NCI-H69 (cell line): ENCODE measurements at places on chromosomes 6 and 20.

GRCh38 chr6:39610221-39610620 is 115.0 kb downstream of the KIF6 start:
- no peak for DNase-seq

DNA sequence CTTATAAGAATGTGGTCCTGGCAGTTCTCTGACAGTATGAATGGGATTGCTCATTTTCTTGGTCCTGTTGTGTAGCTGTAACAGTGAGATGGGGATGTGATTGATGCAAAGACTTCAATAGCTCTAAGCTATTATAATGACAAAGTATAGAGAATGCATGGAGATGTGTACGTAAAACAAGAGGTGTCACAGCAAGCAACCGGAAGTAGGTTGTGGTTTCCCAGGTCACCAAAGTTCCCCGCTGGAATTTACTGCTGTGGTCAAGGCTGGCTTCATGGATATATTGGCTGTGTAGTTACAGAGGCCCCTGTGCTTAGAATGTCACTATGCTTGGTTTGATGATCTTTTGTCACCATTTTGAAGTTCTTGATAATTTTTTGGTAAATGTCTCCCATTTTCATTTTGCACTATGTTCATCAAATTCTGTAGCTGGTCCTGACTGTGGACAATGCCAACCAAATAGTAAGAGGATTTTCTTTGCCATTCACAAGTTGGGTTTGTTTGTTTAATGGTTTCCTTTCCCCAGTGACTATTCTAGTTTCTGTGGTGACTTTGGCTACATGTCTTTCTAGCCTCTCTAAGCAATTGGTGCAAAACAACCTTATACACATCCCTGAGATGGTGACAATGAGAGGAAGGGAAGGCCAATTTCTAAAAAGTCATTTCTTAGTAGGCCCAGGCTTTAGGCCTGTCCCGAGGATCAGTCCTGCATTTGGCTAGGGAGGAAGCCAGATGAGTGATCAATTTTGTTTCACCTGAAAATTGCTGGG is 10.5 kb downstream of the DNAH8 start:
- DNase-seq = no peak

DNA sequence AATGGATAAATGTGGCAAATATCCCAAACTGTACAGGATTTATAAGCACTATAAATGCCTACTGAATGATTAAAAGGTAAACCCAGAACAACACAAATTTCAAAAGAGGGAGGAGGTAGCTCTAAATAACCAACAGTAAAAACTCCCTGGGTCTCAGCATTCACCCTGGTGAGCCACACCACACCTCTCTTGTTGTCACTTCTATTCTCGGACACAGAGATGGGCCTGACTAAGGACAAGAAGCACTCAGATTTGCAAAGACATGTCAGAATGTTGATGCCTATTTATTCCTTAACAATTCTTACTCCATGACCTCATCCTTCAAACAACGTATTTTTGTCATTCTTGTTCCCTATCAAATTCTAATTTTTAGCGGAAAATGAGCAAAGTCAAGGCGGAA is 14.7 kb downstream of the TNFRSF21 start:
- DNase-seq = no peak

GRCh38 chr6:148426317-148426977 is 83.8 kb downstream of the SASH1 start:
- peak; percentile 19 for DNase-seq

- no peak for DNase-seq
These were observed 285.5 kb downstream of the KIF16B start for GRCh38 chr20:16287776-16288175.

DNA sequence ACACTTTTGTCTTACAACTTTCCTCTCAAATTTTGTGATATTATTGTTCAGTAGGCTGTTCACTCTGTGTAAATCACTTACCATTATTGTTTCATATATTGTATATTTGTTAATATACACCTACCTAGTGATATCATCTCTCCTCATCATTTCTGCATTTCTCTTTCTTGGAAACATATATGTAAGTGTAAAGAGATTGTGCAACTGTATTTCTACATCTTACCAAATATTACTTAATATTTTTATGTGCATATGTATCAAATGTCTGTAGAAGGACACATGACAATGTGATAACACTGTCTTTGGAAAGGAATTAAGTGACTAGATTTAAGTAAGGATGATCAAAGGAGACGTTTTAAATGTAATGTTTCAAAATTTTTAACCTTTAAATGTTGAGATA is 30.2 kb downstream of the ZNF322 start:
- no peak for DNase-seq

DNA sequence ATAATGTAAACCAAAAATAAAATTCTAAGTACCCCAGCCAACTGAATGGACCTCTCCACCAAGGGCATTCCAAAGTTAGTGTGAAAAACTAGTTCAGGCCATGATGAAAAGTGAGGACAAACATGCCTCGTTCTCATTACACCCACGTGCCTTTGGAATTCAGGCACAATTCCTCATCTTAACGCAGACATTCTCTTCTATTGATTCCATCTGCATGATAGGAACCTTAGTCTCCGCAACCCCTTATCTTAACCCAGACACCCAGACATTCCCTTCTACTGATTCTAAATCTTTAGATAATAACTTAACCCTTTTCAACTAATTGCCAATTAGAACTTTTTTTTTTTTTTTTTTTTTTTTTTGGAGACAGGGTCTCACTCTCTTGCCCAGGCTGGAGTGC is 7.6 kb upstream of the SERPINB6 start:
- no peak for DNase-seq

GRCh38 chr6:1800845-1801244 is 191.1 kb downstream of the FOXC1 start:
- DNase-seq = no peak

- DNase-seq = peak; percentile 96
These were observed 47.0 kb downstream of the DLL1 start for GRCh38 chr6:170243791-170244291.

- peak; percentile 47 for DNase-seq
These were observed 49.7 kb downstream of the KLHL31 start for GRCh38 chr6:53615633-53616449.

DNA sequence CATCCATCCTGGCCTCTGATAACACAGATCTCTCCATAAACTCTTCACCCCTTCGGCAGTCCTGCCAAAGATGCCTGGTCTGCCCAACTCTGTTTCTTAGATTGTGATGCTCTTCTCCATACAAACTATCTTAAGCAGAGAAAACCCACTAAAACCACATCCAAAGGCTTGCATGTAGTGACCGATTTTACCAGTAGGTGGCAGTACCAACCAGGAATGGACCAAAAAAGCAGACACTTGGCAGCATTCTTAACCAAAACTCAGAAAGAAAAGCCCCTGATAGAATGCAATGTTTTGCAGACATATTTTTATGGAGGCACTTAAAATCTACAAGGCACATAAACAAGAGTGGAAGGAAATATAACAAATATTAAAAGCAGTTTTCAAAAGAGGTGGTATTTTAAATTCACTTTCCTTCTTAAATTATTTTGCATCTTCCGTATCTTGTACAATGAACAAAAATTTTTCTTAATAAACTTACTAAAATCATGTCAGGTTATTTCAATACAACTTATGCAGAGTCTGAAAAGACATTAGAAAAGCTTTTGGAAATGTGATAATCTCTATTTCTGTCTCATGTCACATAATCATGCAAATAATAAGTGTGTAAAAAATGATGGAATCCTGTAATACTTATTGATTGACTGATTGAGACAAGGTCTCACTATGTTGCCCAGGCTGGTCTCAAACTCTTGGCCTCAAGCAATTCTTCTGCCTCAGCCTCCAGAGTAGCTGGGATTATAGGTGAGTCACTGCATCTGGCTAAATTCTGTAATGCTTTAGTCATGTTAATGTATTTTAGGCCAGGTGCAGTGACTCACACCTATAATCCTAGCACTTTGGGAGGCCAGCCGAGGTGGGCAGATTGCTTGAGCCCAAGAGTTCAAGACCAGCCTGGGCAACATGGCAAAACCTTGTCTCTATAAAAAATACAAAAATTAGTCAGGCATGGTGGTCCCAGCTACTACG is 29.4 kb downstream of the LRP11 start:
- DNase-seq = peak; percentile 67

GRCh38 chr6:96862560-96862959 is 25.3 kb upstream of the GPR63 start:
- DNase-seq = peak; percentile 90

DNA sequence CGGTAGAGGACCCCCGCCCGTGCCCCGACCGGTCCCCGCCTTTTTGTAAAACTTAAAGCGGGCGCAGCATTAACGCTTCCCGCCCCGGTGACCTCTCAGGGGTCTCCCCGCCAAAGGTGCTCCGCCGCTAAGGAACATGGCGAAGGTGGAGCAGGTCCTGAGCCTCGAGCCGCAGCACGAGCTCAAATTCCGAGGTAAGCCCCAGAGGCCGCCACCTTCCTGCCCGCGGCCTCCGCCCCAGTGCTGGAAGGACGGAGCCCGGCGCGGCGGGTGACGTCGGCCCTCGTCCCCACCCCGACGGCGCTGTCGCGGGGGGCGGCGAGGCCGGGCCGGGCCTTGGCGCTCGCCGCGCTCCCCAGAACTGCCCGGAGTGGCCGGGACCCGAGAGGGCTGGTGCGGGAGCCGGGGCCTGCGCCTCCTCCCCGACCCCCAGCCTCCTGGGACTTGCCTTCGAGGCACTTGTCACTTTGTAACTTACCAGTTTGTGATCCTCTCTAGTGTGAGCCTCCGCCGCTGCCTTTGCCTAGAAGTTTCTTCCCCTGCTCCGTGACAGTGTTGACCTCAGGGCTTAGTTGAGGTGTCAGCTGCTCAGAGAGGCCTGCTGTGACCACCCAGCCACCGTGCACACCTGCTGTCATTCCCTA is 417 bp downstream of the VAPB start:
- DNase-seq = peak; percentile 63

DNA sequence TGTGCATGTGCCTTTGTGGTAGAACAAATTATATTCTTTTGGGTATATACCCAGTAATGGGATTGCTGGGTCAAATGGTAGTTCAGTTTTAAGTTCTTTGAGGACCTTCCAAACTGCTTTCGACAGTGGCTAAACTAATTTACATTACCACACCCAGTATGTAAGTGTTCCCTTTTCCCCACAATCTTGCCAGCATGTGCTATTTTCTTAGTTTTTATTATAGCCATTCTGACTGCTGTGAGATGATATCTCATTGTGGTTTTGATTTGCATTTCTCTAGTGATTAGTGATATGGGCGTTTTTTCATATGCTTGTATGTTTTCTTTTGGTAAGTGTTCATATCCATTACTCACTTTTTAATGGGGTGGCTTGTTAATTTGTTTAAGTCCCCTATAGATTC is 251.6 kb upstream of the DEFB112 start:
- no peak for DNase-seq

DNA sequence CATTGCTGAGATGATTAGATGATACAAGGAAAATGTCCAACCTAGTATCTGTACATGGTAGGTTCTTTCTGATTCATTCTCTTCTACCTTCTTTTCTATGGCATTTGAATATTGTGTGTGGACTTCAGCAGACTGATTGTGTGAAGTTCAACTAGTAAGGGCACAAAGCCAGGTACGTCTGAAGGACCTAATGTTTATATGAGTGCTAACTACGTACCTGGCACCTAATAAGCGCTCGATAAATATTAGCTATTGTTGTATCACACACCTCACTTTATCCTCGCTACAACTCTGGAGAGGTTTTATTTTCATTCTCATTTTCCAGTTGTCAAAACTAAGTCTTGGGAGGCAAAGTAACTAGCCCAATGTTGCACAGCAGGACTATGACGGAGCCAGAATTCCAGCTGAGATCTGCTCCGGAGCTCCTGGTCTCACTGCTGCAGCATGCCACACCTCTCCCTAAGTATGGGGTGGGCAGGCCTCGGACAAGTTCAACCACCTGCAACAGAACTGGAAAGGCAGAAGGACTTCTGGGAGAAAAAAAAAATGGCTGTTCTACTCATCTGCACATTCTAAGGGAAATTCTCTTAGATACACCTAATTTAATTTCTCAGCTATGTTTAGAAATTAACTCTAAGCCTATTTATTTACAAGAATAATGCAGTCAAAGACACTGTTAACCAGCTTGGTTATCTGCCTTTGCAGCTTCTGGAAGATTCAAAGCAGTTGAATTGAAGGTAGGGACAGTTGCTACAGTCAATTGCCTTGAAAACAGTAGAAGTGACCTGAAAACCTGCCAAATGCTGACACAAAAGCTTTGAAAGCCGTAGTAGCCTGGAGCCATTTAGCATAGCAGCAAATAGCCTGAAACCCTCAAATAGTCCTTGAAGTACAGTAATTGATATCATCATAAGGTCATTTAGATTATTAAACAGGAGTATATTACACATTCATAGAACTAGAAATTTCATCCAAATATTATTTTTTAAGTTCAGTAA is 165.0 kb downstream of the PDE7B start:
- DNase-seq = peak; percentile 88

DNA sequence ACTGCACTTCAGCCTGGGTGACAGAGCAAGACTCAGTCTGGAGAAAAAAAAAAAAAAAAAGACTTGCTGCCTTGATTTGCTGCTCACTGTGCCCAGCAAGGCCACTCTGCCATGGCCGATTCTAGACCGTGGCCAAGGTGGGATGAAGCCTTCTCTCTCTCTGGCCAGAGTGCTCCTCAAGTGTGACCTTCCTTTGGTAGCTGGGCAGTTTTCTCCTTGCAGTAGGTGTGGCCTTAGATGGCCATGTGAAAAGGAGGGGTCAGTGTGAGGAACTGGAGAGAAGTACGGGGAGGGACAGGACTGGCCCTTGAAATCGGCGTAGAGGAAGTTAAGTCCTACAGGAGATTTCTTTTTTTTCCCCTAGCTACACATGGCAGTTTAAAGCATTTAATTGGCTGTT is 272.0 kb downstream of the ARID1B start:
- DNase-seq = no peak

- no peak for DNase-seq
These were observed 241.4 kb downstream of the EPHA7 start for GRCh38 chr6:93177918-93178317.

GRCh38 chr6:159761129-159761872 is 544 bp upstream of the ACAT2 start:
- peak; percentile 61 for DNase-seq

DNA sequence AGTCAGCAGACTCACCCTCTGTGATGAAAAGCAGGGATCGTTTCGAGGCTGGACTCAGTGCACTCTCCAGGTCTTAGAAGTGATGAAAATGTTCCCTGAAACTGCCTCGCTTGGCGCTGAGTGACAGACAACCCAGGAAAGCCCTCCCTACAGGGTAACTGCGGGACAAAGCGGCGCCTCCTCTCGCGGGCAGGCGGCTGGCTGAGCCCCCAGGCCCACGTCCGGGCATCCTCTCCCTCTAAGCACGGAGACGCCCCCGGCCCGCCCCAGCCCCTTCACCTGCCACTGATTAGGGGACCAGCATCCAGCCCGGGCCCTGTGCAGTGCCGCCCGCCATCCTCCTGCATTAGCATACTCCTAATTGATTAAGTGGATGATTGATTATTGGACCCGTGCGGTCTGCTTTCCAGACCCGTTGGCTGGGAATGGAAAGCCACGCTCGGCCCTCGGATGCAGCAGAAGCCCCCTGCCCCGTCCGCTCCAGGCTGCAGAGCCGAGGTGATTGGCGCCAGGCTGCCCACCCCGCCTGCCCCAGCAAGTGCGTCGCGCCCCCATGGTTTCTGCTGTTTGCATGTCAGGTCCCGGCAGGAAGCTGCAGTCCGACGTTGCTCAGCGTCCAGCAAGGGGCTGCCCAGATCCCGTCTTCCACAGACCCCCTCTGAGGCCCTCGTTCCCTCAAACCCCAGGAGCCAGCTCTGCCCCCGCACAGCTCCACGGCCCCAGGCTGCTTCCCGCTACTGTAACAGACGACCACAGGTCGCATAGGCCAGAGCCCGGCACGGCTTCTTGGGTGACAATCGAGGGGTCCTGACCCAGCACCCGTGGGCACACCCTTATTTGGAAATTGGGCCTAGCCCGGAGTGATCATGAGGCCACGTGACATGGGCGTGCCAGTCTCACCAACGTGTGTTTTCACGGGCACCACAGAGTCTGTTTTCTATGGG is 131.6 kb downstream of the DLL1 start:
- no peak for DNase-seq

GRCh38 chr6:151805286-151805840 is 2.1 kb upstream of the ESR1 start:
- no peak for DNase-seq
